ENCODE measurements at places on chromosomes 1 and 21. TPM values are rescaled to one million over a fixed set of nuclear protein-coding genes. Genes with fewer than 3 reads are reported as not detected.

- no peak overlapping the region for H3K27ac ChIP-seq
- H3K4me3 ChIP-seq: no peak overlapping the region
- peaks cover 4% of the 10 kb centered on the region for H3K36me3 ChIP-seq
- no peak for DNase-seq
- H3K4me1 ChIP-seq: peaks cover 17% of the 10 kb centered on the region
Measured at GRCh38 chr1:25896266-25896665, 10.0 kb downstream of the STMN1 start.

Gene RHD
- total RNA-seq: not detected

GRCh38 chr1:38120552-38121230, 74.1 kb upstream of the POU3F1 start:
- H3K27me3 ChIP-seq: no peaks in the 10 kb centered on the region
- no peak for DNase-seq
- no peak overlapping the region for H3K4me3 ChIP-seq
- no peak overlapping the region for H3K27ac ChIP-seq
- no peaks in the 10 kb centered on the region for H3K4me1 ChIP-seq

DNA sequence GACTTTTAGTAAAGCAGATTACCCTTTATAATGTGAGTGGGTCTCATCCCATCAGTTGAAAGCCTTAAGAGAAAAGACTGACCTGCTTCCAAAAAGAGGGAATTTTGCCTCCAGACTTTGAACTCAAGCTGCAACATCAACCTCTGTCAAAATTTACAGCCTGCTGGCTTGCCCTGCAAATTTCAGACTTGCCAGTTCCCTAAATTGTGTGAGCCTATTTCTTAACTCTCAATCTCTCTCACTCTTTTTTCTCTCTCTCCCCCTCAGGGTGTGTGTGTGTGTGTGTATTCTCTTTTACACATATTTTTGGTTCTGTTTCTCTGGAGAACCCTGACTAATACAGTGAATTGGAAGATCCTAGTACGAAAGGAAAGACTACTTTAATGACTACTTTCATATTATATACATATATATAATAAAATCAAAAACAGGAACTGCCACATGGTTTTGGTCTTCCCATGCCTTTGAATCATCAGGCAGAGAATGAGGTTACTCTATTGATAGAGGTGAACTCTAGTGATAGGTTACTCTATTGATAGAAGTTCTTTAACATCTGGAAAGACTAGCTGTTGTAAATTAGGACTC, 6.4 kb downstream of the OR2C3 start:
- H3K27ac ChIP-seq: no peak overlapping the region
- H3K36me3 ChIP-seq: no peaks in the 10 kb centered on the region
- no peak overlapping the region for H3K4me3 ChIP-seq
- peaks cover 19% of the 10 kb centered on the region for H3K4me1 ChIP-seq

DNA sequence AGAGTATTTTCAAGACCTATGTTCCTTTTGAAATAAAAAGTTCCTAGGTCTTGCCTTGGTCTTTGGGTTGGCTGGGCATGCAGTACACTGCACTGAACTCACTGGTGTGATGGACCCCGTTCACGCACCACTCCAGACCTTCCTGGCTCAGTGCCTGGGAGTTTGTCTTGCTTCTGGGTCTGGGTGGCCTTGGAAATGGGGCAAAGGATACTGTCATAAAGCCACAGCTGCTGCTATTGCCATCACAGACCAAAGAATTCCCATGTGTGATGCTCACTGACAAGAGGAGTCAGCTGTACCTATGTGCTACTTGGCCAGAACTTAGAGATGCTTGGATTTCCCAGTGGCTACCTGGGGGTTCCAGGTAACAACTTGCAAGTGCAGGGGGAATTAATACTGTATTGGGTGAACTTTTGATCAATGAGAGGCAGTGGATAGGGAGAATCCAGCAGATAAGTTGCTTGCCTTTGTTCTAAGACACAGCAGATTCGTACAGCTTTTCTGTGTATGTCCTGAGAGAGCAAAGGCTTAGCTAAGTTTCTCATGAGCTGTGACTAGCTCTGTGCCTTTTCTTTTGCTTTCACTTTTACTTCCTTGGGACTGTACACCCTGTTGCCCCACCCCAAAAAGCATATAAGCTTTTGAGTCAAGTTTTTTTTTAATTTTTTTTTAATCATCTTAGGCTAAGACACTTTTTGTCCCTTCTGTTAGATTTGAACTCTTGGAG, 115.3 kb downstream of the RUNX1 start:
- H3K4me1 ChIP-seq: peaks cover 90% of the 10 kb centered on the region
- peak overlapping the region; percentile 97 for H3K27ac ChIP-seq
- no peaks in the 10 kb centered on the region for H3K36me3 ChIP-seq
- H3K4me3 ChIP-seq: peak overlapping the region; percentile 58
- no peaks in the 10 kb centered on the region for H3K27me3 ChIP-seq
- DNase-seq: peak; percentile 42

Gene OR2T35
- total RNA-seq: not detected

GRCh38 chr1:201740086-201740541, 88.8 kb upstream of the IPO9 start:
- DNase-seq: peak; percentile 7
- H3K36me3 ChIP-seq: no peaks in the 10 kb centered on the region

Gene PEX14
- total RNA-seq: 30.2 TPM

DNA sequence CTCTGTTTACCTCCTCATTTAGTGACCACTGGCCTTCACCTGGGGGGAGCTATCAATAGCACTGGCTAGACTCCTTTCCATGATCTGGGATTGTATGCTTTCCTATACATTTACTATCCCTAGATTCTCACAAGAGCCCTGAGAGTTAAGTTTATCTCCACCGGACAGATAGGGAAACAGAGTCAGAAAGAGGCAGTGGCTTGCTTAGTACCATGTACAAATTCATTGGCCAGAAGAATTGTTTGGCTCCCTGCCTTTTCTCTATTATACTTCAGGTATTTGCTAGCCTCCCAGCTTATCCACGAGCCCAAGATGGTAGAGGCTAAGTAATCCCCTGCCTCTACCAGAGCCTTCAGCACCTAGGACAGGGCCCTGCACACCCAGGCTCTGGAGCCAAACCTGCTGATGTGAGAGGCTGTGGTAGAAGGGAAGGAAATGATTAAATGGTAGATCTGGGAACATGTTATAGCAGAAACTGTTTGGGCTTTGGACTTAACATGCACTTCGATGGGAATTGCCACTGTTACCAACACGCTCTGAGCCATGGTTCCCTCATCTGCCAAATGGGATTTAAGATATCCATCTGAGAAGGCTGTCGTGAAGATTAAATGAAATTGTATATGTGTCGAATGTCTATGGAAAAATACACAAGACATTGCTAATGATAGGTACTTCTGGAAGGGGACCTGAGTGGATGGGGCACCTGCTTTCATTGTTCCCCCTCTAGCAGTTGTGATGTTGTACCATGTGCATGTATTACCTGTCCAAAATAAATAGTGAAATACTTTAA, 3.1 kb upstream of the BLACAT1 start:
- H3K27me3 ChIP-seq: peaks cover 57% of the 10 kb centered on the region
- peak; percentile 24 for DNase-seq
- peaks cover 10% of the 10 kb centered on the region for H3K4me1 ChIP-seq

- H3K27ac ChIP-seq: no peak overlapping the region
- H3K4me3 ChIP-seq: no peak overlapping the region
- H3K4me1 ChIP-seq: no peaks in the 10 kb centered on the region
- no peak for DNase-seq
- H3K36me3 ChIP-seq: no peaks in the 10 kb centered on the region
Measured at GRCh38 chr1:165253818-165254254, 102.7 kb downstream of the LMX1A start.

DNA sequence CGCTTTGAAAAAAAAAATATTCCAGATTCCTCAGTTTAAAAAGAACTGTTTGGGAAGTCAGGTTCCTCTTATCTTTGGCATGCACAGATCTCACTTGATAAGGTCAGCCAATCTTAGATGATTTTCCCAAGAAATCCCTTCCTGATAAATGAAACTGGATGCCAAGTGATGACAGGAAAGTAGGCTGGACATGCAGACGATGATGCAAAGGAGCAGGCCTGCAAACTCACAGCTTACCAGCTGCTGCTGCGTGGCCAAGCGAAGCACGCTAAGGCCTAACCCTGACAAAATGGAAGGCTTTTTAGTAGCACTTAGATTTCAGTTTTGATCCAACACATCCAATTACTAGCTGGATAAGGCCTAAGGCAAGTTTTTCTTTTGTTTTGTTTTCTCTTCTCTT, 10.1 kb downstream of the TADA1 start:
- no peak overlapping the region for H3K27ac ChIP-seq
- DNase-seq: no peak
- peaks cover 7% of the 10 kb centered on the region for H3K36me3 ChIP-seq
- H3K27me3 ChIP-seq: no peaks in the 10 kb centered on the region

- H3K27ac ChIP-seq: no peak overlapping the region
- no peaks in the 10 kb centered on the region for H3K36me3 ChIP-seq
- H3K27me3 ChIP-seq: peaks cover 40% of the 10 kb centered on the region
- no peak overlapping the region for H3K4me3 ChIP-seq
- no peaks in the 10 kb centered on the region for H3K4me1 ChIP-seq
- no peak for DNase-seq
Measured at GRCh38 chr1:85342207-85342606, 65.8 kb upstream of the BCL10 start.

Gene KMO
- 0.21 TPM for total RNA-seq

- H3K36me3 ChIP-seq: no peaks in the 10 kb centered on the region
- no peak for DNase-seq
- peak overlapping the region; percentile 70 for H3K4me3 ChIP-seq
- H3K4me1 ChIP-seq: peaks cover 25% of the 10 kb centered on the region
Measured at GRCh38 chr21:43645136-43645891, 14.0 kb downstream of the HSF2BP start.

DNA sequence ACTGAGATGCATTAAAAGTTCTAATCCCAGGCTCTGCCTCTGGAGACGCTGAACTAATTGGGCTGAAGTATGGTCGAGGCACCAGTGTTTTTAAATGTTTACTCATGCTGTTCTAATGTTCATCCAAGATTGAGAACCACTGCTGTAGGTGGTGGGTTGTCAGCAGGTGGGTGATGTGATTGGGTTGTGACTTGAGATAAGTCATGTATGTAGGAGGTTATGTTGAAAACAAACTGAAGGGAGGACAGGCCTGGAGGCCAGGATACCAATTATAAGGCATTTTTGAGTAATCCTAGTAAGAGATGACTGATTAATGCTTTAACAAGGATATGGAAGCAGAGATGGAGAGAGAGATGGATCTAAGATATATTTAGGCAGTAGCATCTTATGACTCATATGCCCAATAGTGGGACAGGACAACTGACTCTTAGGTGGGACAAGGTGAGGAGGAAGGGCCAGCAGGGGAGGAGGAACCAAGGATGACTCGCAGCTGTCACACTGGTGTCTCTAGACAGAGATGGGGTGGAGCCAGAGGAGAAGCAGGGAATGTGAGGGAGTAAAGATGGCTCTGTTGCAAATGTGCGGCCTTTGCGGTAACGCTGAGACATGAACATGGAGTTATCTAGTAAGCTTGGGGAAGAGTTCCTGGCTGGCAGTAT, 29.3 kb downstream of the RAB4A start:
- H3K27me3 ChIP-seq: no peaks in the 10 kb centered on the region
- no peak overlapping the region for H3K4me3 ChIP-seq
- H3K27ac ChIP-seq: peak overlapping the region; percentile 28
- DNase-seq: no peak
- peaks cover 9% of the 10 kb centered on the region for H3K36me3 ChIP-seq

All from activated T-cell treated with anti-CD3 and anti-CD28 coated beads, Interleukin-2, amount 50 U/mL, for 72 hours (primary cell).